Motor neuron (in vitro differentiated cells): ENCODE measurements at places on chromosomes 4 and X.

DNA sequence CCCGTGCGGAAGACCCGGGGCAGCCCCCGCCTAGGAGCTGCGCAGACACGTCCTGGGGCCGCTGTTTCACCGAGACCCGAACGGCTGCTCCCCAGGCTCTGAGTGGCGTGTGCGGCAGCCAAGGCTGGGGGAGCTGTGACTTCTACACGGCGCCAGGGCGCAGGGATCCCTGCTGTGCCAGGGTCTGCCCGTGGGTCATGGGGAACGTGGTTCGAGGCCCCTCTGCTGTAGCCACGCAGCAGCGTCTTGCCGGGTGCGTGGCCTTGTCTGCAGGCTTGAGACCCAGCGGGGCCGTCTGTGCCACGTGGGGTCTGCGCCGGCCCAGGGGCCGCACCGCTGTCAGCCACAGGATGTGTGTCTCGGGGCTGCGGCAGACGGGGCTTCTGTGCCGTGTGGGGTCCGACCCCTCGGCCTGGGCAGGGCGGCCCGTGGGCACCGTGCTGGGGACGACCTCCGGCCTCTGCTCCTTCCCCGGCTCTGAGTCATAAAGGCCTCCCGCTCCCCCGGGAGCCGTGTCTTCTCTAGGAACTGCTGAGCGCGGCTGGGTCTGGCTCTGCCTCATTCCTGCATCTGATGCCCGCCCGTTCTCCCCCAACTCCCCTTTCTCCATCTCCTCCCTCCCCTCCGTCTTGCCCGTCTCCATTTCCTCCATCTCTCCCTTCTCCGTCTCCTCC, 12.7 kb upstream of the GTPBP6 start:
- peak; percentile 71 for ATAC-seq

DNA sequence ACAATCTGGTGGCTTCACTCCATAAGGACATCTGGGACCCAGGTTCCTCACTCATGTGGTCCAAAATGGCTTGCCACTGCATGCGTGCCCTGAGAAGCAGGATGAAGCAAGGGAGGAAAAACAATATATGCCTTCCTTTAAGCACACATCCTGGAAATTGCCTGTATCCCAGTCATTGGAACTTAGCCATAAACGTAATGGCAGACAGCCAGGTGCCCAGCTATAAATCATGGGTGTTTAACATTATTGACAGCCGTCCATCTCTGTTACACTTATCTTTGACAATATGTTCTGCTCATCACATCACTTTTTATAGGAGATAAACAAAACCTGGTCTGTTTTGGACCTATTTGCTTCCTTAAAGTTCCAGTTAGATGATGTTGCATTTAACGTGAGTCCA, 181.0 kb downstream of the AASDH start:
- ATAC-seq = no peak

- no peak for ATAC-seq
Observed at GRCh38 chr4:98544141-98544817, 114.1 kb downstream of the TSPAN5 start.

- ATAC-seq = peak; percentile 48
Observed at GRCh38 chrX:43971966-43972961, 926 bp downstream of the NDP start.

DNA sequence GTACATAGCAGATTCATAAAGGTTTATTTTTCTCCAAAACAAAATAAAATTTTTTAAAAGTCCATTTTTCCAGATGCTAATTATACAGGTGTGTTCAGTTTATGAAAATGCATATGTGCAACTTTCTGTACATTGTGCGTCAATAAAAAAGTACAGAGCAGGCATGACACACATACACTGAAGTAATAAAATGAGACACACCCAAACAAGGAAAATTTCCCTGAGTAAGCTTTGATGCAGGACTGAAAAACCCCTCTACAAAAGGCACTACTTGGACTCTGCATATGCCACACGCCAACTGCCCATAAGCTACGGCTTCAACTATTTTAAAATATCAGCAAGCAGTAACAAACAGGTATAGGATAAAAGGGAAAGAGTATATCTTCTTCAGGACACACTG, 13.8 kb downstream of the ARAP2 start:
- ATAC-seq = no peak

DNA sequence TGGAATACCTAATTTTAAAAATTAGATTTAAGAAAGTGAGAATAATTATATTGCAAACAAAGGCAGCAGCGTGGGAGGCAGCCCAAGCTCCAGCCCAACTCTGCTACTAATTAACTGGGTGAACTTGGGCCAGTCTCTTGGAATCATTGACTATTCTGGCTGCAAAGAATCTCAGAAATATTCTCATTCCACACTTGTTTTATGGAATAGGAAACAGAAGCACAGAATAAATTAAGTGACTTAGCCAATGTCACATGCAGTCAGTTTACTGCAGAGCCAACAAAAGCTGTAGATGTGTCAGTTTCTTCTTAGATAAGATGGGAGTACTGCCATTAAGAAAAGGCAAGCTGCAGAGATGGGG, 132.6 kb upstream of the FAM9B start:
- ATAC-seq = no peak

DNA sequence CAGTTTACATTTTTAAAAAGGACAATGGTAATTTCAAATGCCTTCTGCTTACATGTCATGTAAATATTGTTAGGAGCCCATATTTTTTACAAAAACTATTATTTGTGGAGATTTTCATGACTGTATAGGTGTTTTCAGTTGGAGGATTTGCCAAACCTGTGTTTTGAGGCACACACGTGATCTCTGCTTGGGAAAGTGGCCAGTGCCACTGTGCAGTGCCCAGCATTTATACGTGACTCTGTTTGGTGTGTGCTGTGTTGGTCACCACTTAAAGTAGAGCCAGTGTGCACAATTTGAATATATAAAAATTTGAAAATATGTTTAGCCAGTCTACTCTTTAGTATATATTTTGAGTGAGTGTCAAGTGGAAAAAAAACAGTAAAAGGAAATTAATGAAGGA, 26.8 kb upstream of the NAP1L5 start:
- no peak for ATAC-seq

DNA sequence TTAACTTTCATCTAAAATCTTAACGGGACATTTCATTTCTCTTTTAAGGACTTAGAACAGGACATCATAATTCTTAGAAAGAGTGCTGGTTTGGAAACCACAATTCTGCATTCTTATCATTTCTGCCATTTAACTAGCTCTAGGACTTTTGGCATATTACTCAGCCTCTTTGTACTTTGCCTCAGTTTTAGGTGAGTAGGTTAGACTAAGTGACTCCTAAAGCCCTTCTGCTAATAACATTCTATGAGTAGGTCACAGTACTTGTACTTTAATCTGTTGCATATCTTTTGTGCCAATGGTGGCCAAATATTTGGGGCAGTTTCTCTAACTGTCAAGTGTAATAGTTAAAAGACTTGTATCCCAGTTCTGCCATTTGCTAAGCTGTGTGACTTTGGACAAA, 115.4 kb upstream of the NUDT6 start:
- no peak for ATAC-seq

DNA sequence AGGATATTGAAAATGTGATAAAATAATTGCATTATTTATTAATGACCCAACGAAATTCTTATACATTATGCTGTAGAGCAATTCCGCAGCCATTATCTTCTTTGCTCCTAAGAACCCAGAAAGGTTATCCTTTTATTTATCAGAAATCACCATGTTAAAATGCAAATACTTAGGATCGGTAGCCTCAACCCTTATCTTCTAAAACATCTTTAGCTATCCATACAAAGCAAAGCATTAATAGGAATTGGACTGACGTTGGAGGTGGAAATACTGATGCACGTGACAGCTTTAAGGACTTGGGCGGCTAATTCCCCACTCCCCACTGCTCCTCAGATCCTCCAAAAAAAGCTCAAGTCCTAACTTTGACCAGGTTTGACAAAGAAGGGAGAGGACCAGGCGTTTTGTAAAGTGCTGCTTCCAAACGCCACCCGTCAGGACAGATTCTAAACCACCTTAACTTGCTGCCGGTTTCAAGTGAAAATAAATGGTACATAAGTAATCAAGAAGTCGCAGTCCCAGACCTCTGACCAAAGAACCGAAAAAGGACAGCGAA, 539 bp upstream of the SPCS3 start:
- peak; percentile 7 for ATAC-seq

- ATAC-seq = no peak
Observed at GRCh38 chrX:17563076-17563475, 174.2 kb upstream of the SCML1 start.

DNA sequence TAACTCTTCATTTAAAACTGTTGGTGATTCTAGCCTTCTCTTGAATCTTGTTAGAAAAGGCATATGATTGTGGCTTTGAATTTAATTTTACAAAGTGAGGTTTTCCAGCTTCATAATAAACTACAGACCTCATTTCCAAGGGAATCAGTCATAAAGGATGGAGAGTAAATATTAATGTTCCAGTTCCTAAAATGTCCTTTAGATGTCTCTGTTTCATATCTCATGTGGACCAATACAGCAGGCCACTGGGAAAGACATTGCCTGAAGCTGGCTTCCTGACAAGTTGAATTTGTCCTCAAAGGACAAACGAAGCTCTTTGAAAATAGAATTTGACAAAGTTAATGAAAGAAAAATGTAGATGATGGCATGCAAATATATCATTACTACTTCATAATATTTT, 125.4 kb downstream of the ZNF330 start:
- ATAC-seq = peak; percentile 59

- no peak for ATAC-seq
Observed at GRCh38 chr4:184541907-184542306, 67.6 kb upstream of the IRF2 start.

- peak; percentile 65 for ATAC-seq
Observed at GRCh38 chr4:83920375-83920774, 384.5 kb downstream of the GPAT3 start.

- no peak for ATAC-seq
Observed at GRCh38 chr4:159542296-159542695, 439.4 kb downstream of the RAPGEF2 start.

- no peak for ATAC-seq
Observed at GRCh38 chr4:11467931-11468330, 39.2 kb upstream of the HS3ST1 start.

GRCh38 chr4:4693258-4693657, 151.4 kb upstream of the STX18 start:
- no peak for ATAC-seq

DNA sequence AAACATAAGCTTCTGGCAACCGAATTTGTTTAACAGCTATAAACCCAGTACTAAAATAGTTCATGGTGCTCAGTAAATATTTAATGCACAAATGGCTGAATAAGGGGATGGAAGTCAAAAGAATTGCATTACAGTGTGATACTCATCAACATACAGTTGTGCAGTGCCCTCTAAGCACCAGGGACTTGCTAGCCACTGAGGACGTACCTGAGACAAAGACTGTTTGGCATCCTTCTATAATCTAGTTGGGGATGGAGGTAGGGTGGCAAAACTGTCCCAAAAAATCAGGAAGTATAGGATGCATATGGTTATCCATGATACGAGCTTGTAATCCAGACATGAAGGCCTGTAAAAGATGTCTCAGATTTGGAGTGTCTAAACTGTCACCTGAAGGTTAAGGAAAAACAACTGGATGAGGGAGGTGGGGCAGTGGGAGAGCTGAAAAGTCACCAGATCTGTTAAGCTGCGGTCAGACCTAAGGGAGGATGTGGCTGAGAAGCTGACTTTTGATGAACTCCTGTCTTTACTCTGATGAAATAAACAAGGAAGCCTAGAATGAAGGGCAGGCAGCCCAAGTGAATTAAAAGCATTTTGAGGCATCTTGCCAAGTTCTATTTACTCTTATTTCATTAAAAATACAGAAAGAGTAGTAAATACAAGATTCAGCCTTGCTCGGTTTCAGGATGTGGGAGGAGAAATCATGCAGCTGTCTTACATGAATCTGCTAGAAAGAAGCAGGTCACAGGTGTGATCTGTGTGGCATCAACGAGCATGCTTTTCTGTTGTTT, 12.0 kb upstream of the CD38 start:
- ATAC-seq = no peak

GRCh38 chr4:79991601-79992000, 81.4 kb downstream of the ANTXR2 start:
- no peak for ATAC-seq

DNA sequence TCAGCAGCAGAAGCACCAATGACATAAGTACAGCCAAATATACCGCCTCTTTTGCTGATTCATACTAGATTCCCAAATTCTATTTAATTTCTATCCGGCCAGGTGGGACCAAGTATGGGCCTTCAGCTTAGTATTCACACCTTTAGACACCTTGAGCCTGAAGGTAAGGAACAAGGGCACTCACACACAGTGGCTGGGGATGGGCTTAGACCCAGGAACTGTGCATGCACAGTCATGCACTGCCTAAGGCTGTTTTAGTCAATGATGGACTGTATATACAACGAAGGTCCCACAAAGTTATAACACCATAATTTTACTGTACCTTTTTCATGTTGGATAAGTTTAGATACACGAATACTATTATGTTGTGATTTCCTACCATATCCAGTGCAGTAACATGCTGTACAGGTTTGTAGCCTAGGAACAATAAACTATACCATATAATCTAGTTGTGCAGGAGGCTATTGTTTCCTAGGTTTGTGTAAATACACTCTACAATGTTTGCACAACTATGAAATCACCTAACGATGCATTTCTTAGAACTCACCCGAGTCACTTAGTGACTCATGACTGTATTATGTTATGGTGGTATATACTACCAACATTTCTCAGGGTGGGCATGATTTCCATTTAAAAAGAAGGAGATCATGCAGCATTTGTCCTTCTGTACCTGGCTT, 9.7 kb upstream of the CLNK start:
- ATAC-seq = no peak

DNA sequence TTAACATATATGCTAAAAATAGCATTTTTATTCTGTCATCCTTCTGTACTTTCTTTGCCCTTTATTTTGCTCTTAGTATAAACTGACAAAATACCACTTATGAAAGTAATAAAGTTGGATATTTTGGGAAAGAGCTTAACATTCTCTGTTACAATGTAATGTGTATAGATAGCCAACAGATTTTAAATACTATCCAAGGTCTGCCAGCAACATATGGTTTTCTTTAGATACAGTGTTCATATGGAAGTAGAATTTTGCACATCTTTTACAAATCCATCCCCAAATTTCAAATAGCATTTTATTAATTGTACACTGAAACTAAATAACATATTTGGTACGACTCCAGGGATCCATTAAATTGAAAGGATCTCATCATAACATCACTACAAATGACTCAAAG, 268.6 kb upstream of the PCDH18 start:
- no peak for ATAC-seq

DNA sequence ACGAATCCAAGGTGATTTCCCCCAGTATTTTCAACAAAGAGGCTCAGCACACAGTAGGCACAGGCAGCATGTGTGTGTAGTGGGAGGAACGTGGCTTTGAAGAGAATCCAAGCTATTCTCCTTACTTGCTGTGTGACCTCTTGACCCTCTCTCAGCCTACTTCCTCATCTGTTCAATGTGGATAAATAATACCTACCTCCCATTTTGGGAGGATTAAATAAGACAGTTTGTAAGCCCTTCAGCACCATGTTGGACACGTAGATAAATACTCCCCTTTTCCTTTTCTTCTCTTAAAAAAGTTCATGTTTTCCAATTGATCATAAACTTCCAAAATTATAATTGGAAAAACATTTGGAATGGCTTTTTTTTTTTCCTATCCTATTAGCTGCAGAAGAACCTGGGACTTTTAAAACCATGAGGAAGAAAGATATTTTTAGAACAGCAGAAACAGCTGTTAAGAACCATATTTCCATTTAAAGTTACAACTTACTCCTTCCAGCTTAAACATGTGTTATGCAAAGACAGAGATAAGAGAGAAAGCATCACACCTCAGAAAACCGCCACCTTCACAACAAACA, 56.1 kb upstream of the TMEM131L start:
- ATAC-seq = no peak
